ENCODE measurements at places on chromosomes 5 and 9. TPM values are rescaled to one million over a fixed set of nuclear protein-coding genes. Genes with fewer than 3 reads are reported as not detected.

Gene THG1L
- 12.1 TPM for total RNA-seq

Gene SGTB
- 12.6 TPM for total RNA-seq

- DNase-seq, result no peak
Observed at GRCh38 chr9:82789155-82789824, 273.7 kb downstream of the RASEF start.

Gene LHX3
- total RNA-seq, result not detected

DNA sequence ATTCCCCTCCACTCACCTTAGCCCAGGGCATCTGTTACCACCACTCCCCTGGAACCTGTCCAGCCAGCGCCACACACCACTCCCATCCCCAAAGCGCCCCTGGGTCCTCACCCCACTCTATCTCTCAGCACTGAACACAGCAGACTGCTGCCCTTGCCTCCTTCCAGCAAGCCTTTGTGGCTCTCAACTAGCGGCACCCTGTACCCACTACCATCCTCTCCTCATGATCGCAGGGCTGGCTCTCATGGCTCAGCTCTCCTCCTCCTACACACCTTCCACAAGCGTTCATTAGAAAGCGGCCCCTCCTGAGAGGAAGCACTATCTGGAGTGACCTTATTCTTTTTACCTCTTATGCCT is 13.3 kb upstream of the BASP1 start:
- no peak for DNase-seq

DNA sequence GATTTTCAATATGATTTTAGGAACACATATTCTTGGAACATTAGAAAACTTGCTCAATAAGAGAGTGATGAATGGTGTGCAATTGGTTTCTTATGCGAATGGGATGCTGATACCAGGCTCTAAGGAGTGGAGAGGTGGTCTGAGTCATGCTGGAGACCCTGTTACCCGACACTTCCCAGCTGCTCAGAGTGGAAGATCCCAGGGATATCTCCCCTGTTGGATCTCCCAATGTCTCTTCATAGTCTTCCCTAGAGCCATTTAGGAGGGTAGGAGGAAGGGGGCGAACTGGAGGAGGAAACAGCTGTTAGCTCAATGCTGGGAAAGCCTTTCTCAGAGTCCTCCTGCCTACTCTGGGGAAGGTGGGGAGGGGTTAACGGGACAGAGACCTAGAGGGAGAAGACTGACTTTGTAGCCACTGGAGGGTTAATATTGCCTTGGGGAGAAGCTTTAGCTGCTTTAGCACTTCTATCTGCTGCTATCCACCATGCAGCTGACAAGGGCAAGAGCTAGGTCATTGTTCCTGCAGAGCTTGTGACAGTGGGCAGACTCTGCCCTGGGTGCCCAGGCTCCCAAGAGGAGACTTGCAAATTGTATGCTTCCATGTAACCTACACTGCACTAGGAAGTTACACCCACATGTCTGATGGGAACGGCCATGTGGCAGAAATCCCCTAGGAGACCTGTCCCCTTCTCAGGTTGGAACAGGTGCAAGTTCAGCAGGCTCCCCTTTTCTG is 301.0 kb downstream of the GADD45G start:
- DNase-seq, result no peak

DNA sequence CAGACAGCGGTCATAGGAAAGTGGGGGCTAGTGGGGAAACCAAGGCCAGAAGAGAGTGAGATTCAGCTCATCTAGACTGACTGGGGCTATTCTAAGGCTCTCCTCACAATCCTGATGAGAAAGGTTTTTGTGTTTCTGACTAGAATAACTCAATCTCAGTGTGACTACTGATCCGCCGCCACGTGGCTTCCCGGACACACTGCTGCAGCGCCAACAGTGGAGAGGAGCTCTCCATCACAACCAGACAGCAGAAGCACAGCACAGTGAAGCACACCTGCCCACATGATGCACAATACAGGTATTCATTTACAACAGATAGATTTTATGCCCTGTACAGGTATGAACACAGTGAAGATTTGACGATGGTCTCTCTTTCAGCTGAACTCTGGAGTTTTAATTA is 25.4 kb downstream of the NREP start:
- DNase-seq, result no peak

Gene REXO4
- total RNA-seq, result 14.3 TPM

Gene SPATA31E1
- total RNA-seq, result not detected

Gene CARD19
- total RNA-seq, result 76.5 TPM

Gene FBXW11
- 57.2 TPM for total RNA-seq

Gene PIP5K1B
- 1.9 TPM for total RNA-seq

- DNase-seq, result no peak
Observed at GRCh38 chr5:181170237-181170825, 22.9 kb downstream of the OR2V2 start.

Measured in omental fat pad (tissue), 4 donors.